ENCODE measurements at places on chromosomes 16 and 17.

DNA sequence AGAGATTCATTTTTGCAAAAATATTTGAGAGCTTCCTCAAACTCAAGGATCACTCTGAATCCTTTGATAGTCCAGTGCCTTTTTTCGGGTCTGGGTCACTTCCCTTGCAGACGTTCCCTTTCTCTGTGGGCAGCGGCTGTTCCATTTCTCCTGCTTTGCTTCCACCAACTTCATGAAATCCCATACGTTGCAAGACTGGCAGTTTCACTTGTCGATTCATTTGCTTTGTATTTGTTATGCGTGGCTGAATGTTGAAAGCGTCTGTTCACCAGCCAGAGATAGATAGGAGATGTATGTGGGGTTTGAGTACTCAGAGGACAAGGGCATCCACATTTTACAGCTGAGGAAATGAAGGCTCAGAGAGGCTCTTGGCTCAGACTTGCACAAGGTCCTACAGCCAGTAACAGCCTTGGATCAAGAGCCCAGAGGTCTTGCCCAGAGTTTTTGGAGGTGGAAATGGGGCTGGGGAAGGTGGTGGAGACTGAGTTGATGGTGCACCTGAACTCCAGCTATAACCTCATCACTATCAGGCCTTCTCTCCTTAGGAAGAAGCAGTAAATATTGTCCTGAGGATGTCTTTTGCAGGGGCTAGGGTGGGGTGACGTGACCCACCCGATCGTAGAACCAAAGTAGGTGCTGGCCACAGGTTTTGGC, 1.3 kb upstream of the CCDC102A start:
- no peak for DNase-seq

GRCh38 chr17:63445954-63446752, at the start of gene CYB561:
Gene CYB561 (minus strand): TSS chr17:63446306. CDS start chr17:63437547, 8,759 bp downstream.
- peak; percentile 83 for DNase-seq

GRCh38 chr17:27602721-27603420, 28.1 kb upstream of the LGALS9 start:
- peak; percentile 60 for DNase-seq

DNA sequence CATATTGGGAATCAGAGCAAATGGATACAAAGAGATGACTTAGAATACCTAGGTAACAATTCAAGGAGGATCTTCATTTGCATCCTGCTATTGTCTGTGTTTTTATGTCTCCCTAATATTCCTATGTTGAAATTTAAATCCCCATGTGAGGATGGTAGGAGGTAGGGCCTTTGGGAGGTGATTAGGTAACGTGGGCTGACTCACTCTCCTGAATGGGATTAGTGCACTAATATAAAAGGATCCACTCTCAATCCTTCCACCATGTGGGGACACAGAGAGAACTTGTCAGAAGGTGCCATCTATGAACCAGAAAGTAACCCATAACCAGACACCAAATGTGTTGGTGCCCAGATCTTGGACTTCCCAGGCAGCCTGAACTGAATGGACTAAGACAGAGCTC, 83.4 kb downstream of the CDH8 start:
- no peak for DNase-seq

DNA sequence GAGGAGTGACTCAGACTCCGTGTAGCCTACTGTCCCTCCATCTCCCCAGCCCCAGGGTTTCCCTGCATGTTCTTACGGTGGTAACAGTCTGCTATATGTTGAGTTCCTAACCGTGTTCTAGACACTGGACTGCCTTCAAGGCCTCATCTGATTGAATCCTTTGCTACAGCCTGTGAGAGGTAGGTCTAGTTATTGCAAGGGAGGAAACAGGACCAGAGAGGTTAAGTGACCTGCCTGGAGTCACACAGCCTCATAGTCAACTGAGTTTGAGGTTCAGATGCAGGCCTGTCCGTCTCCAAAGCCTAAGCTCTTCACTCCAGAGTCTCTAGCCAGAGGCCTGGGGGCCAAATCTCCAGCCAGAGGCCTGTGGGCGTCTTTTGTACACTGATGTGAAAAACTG, 98.0 kb downstream of the SDR42E1 start:
- DNase-seq: no peak

- no peak for DNase-seq
These were observed 110.6 kb downstream of the METRNL start for GRCh38 chr17:83190004-83190385.

DNA sequence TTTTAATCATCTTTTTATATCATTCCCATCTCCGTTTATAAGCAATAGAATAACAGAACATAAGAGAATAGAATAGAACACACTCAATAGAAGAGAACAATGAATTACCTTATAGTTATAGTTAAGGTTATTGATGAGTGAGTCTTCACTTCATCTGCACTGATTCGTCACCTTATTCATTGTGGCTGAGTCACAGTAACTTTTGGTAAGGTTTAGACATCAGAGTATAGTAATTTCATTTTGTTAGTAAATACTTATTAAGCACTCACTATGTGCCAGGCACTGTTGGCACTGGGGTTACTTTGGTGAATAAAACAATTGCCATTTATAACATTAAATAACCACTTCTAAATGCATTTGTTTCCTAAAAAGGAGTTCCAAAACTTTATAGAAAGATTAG, 22.5 kb downstream of the PHKB start:
- no peak for DNase-seq

DNA sequence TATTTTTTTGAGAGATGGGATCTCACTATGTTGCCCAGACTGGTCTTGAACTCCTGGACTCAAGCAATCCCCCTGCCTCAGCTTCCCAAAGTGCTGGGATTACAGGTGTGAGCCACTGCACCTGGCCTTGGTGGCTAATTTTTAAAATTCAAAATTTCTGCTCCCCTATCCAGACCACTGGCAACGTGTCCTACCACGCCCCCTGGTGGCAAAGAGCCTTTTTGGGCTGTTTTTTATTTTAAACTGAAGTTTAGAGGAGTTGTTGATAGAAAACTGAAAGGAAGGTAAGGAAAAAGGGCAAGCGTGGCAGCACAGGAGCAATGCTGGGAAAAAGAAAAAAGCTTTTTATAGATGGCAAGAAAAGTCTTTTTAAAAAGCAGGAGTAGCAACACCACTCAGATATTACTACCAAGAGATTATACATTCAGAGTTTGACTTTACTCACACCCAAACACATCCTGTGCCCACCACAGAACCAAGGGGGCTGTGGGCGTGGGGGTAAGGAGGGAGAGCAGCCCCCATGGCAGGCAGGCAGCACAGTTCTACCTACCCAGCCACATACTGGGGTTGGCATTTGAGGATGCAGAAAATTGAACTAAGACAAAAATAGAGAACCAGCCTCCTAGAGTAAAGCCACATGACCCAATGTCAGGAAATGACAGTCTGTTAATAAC, 4.2 kb upstream of the MXRA7 start:
- DNase-seq: no peak

GRCh38 chr16:49574826-49575225, 201.2 kb downstream of the C16orf78 start:
- no peak for DNase-seq
